NCI-H446 treated with DMSO at 0.1 percent for 48 hours (cell line): ENCODE measurements at places on chromosomes 7 and 10.
A peak's percentile ranks its signal among the peaks of the same experiment; 100 is the strongest.

GRCh38 chr10:71436268-71437125 is 39.8 kb downstream of the CDH23 start:
- DNase-seq, result no peak

- no peak for DNase-seq
These were observed 76.7 kb downstream of the IGF2BP3 start for GRCh38 chr7:23393636-23394035.

DNA sequence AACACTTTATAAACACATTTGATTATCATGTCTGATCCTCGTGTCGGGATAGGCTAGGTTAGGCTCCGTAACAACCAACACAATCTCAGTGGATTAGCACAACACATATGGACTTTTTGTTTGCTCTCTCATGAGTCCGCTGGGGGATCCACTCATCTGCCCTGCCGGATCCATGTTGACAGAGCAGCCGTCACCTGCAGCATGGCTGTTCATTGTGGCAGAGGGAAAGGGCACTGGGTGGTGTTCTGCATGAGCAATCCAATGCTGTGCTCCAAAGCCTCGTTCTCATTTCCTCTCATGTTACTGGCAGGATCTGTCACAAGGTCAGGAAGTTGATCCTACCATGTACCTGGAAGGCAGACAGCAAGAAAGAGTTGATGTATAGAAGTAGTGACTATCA is 62.5 kb upstream of the RAPGEF5 start:
- no peak for DNase-seq

GRCh38 chr10:119377451-119377957 is 165.0 kb downstream of the RGS10 start:
- DNase-seq, result peak; percentile 67

DNA sequence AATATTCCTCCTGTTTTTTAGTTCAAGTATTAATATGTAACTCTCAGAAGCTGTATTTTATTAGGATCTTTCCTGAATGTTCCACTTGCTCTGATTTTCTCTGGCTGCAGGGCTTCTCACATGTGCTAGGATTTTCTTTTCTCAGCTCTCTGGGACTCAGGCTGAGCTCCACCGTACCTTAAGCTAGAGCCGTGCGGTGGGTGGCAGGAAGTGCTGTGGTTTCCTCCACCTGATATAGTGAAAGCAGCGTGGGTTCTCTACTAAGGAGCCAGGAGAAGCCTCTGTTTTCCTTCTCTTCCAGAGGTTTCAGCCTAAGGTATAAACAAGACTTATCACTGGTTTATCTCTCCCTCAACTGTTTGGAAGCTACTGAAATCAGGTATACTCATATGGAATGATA is 433.6 kb downstream of the NRG3 start:
- DNase-seq, result no peak

DNA sequence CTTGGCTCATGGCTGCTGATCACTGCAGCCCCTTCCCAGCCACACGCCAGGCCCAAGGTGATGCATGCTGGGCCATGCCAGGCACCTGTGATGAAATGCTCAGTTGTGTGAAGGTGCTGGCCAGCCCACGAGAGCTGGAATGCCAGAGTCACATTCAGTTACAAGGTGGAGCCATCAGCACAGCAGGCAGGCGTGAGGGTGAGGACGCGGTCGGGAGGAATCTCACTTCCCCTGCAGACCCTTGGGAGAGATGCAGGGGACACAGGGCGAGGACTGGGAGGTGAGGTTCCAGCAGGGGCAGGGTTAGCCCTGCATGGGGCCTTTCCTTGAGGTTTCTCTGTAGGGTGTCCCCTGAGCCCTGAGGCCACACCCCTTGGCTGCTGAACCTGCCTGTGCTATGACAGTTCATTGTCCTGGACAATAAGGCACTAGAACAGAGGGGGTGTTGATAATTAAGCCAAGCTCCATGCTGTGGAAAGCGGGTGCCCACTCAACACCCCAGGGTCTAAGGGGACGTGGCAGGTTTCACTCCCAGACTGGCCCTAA is 82.4 kb downstream of the ADARB2 start:
- DNase-seq, result no peak

DNA sequence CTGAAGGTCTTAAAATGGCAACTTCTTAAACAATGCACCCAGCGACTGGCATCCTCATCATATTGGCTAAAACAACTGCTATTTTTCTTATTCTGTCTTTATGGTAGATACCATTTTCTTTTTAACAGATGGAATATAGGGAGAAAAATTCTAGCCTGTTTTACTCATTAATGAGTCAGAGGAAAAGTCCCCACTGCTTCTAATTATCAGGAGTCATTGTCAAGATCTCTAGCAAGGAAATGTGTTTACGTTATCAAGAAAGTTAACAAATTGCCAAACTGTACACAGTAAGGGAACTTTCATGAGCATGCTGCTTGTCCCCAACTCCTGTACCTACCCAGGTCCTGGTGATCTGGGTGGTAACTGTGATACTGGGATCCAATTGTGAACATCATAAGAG is 117.7 kb upstream of the KIAA1217 start:
- no peak for DNase-seq

GRCh38 chr7:4916113-4916512 is 32.6 kb upstream of the RADIL start:
- no peak for DNase-seq

DNA sequence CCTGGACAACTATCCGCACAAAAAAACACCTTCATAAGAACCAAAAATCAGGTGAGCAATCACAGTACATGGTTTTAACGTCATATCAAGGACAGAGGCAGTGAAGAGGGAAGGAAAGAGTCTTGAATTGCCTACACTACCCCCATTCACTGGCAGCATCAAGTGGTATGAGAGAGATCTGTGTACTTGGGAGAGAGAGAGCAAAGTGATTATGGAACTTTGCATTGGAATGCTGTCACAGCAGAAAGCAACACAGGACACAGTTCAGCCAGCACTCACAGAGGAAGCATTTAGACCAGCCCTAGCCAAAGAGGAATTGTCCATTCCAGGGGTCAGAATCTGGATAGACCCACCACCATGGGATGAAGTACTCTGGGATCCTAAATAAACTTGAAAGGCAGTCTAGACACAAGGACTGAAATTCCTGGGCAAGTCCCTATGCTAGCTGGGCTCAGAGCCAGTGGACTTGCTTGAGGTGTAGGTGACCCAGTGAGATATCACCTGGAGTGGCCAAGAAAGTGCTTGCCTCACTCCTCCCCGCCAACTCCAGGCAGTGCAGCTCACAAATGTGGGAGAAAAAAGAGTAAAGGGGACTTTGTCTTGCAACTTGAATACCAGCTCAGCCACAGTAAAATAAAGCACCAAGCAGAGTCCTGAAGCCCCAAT is 30.5 kb upstream of the SFTPD start:
- no peak for DNase-seq

- DNase-seq, result no peak
These were observed 211.7 kb downstream of the CCSER2 start for GRCh38 chr10:84540022-84540616.

- no peak for DNase-seq
These were observed 81.9 kb downstream of the RGS10 start for GRCh38 chr10:119460369-119461195.

DNA sequence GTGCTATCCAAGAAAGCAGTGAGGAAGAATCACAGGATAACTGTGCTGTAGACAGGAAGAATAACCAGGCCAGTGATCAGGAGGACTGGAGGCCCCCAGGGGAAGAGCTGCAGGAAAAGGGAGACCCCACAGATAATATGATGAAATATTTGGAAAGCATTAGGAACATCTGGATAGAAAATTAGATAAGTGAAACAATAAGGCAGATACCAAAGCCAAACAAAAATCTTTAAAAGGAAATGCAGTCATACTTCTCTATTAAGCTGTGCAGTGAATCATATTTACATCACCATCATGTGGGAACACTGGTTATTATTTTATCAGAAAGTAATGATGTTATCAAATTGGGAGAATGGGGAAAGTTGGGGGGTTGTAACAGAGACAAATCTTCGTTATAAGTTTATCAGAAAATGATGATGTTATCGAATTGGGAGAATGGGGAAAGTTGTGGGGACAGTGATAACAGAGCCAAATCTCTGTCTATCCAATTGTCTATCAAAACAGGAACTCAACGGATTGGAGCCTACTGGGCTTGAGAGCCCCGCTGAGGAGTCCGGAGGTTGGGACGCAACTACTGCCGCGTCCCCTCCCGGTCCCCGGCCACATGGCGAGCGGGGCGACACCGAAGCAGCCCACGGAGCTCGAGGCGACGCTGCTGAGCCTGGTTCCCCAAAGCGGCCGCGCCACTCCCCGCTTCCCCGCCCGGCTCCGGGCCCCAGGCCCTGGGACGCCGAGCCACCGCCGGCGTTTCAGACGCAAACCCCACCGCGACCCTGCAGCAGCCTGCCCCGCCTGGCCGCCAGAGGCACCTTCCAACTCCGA is 14.0 kb upstream of the RALA start:
- no peak for DNase-seq

GRCh38 chr10:103745341-103746247 is 109.8 kb downstream of the SH3PXD2A start:
- no peak for DNase-seq

- no peak for DNase-seq
These were observed 98.6 kb upstream of the KCTD7 start for GRCh38 chr7:66529883-66530610.

GRCh38 chr7:68691261-68692216 is 906.7 kb upstream of the AUTS2 start:
- no peak for DNase-seq

GRCh38 chr10:73758704-73759511 is 14.7 kb downstream of the SEC24C start:
- DNase-seq, result no peak

DNA sequence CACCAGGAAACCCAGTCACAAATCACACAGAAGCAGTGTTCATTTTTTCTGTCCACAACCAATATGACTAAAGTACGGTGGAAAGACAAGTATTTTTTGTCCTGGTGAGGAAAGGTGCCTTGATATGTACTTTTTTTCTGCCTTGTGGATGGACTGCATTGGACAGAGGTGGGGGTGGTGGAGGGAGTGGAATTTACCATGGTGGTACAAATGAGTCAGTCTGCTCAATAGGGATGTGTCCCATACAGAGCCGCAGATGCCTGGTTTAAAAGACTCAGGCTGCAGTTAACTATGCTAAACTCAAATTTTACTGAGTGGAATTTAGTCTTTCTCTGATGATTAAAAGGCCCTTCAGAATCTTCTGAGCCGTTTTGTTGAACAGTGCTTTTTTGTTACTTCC is 674.5 kb upstream of the GALNT17 start:
- DNase-seq, result no peak

GRCh38 chr10:23024002-23024401 is 71.4 kb upstream of the MSRB2 start:
- no peak for DNase-seq

- no peak for DNase-seq
These were observed 54.1 kb downstream of the ZNF248 start for GRCh38 chr10:37803269-37803668.

GRCh38 chr7:100965723-100966541 is 3.4 kb upstream of the MUC12 start:
- no peak for DNase-seq

GRCh38 chr7:897771-898376 is 21.5 kb downstream of the GET4 start:
- no peak for DNase-seq

DNA sequence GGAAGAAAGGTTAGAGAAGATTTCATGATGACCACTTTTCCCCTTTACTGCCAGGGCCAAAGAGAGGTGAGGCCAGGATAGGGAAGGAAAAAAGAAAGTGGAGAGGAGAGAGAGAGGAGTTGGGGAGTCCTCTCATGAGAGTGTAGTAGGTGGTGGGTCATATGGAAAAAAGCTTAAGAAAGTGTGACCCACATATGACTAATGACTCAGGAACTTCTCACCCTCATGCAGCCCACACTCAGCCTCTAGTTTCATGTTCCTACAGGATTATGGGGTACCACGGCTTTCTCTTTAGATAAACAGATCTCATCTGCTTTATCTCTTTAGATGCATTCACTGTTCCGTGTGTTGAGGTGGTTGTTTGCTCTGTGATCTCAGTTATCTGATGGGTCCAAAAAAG is 462.5 kb upstream of the IGFBP3 start:
- no peak for DNase-seq
